Effector memory CD4-positive, alpha-beta T cell (primary cell): ENCODE measurements at places on chromosomes 12 and 14.

DNA sequence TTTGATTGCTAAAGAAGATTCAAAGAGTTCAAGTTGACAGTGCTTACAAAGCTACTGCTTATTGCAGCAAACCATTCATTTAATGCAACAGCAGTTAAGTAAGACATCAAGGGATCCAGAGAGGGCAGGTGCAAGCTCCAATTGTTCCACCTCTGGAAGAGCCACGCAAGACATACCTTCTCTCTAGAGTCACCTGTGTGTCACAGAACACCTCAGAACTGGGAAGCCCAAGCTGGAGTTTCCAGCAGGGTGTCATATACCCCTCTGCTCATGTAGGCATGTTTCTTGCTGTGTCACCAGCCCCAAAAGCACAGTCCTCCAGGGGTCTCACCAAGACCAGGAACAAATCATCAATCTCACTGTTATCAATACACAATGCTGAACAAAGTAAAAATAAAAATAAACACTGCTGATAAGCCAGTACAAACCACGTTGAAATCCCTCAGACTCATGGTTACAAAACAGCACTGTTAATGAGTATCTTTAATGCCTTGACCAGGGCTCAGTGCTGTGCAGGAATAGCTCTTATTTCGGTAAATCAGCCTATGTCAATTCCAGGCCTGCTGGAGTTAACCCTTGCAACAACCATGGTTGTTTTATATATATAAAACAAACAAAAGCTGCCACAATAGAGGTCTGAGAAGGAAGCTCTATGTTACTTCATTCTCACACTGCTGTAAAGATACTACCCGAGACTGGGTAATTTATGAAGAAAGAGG, 37.4 kb upstream of the BATF start:
- no peak for DNase-seq

GRCh38 chr14:75628816-75629215, 31.9 kb downstream of the ERG28 start:
- no peak for DNase-seq

DNA sequence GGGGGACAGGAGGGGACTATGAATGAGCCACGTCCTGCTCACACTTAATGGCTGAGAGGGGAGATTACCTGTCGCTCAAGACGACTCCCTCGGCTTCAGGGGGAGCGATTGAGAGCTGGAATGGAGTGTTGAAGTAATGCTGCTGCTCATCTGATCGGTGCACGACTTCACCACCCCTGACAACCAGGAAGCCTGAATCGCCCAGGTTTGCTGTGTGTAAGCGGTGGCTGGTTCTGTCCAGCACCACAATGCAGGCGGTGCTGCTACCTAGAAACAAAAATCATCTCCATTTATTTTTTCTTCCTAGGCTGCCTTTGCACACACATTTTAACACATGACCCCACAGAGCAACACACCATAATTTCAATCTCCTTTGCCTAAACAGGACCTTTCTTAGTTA, 37.3 kb downstream of the PPTC7 start:
- DNase-seq = no peak

- DNase-seq = no peak
Observed at GRCh38 chr12:8831116-8831515, 8.7 kb downstream of the A2ML1 start.

DNA sequence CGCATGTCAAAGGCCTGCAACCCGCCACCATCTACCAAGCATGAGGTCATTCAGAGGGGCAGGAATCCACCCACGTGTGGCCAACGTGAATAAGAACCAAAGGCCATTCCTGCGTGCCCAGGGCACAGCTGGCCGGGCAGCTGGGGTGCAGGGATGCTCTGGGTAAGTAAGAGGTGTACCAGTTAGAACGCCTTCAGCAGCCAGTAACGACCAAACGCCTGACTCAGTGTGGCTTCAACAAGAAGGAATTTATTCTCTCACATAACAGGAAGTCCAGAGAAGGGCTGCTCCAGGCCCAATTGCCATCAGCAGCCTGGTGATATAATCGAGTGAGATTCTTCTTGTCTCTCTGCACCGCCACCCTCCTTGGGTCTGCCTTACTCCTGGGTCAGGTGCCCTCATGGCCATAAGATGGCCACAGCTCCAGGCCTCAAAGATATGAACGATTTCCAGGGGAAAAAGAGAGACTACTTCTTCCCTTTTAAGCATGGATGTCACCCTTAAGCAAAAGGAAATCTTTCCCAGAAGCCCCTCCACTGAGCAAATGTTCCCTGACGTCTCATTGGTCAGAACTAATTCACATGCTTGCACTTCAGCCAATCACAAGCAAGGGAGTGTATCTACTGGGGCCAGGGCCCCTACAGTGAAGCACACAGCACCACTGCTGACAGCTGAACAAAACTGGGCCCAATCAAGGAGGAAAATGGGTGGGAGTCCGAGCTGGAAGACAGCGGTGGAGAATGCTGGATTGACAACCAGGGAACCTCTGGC, 7.3 kb downstream of the TTC7B start:
- DNase-seq = no peak

- no peak for DNase-seq
Observed at GRCh38 chr12:109160433-109160832, 44.0 kb downstream of the ACACB start.

- no peak for DNase-seq
Observed at GRCh38 chr12:89939522-89940215, 231.0 kb upstream of the ATP2B1 start.

- no peak for DNase-seq
Observed at GRCh38 chr12:14873440-14874185, 12.0 kb downstream of the MGP start.

GRCh38 chr12:46478123-46478522, 105.5 kb upstream of the SLC38A2 start:
- DNase-seq = no peak

- no peak for DNase-seq
Observed at GRCh38 chr14:55066223-55066622, 14.8 kb downstream of the MAPK1IP1L start.

DNA sequence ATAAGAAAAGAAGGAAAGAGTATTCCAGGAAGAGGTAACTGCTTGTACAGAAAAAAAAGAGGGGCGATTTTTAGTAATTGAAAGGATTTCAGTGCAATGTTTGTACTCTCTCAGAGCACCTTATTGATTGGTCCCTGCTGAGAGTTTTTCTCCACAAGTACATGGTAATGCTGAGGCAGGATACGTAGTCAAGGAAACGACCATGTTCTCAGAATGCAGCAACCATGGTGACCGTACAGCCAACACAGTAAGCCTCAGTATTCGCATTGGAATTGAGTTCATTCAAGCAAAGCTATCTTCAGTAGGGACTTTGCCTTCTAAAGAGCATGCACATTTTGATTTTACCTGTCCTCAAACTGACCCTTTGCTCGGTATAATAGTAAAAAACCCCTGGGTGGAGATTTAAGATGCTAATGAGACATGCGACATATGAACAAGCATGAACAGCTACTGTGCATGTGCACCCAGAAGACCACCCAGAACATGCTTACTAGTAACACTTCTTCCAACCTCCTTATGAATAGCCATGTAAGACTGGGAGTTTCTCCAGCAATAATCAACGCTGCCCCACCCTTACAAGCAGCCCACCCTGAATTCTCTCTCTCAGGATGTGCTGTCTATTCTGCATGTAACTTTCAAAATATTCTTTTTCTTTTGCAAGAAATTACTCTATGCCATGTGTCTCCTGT, 6.2 kb upstream of the SLC41A2 start:
- DNase-seq = no peak

GRCh38 chr12:111870706-111871105, 28.7 kb downstream of the MAPKAPK5 start:
- DNase-seq = no peak

GRCh38 chr14:37874429-37875109, 279.1 kb downstream of the TTC6 start:
- peak; percentile 57 for DNase-seq

DNA sequence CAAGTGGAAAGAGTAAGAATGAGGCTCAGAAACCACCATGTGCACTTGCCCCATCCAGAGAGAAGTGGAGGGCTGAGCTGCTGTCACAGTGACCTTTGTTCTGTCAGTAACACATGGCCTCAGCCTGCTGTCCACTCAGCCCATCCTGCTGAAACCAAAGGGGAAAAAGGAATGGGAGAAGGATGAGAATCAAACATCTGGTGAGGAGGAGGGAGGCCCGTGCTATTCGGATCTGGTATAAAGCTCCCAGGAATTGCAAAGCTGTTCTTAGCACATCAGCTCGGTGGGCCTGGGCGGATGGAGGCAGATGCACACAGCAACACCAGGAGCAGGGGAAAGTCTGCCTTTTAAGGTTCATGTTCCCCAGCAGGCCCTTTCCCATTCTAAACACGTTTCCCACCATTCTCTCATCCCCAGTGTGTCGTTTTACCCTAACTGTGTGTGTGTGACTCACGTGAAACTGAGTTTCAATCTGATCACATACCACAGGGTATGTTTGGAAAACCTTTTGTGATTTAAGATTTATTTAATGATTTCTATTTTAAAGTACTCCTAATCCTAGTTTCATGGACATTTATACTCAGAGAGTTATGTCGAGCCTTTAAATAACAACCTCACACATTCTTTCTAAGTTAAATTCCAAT, 36.8 kb downstream of the RTRAF start:
- no peak for DNase-seq

DNA sequence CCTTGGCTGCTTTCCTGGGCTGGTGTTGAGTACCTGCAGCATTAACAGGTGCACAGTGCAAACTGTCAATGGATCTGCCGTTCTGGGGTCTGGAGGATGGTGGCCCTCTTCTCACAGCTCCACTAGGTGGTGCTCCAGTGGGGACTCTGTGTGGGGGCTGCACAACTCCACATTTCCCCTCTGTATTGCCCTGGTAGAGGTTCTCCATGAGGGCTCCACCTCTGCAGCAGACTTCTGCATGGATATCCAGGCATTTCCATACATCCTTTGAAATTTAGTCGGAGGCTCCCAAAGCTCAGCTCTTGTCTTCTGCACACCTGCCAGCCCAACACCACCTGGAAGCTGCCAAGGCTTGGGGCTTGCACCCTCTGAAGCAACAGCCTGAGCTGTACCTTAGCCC, 198.6 kb downstream of the GXYLT1 start:
- DNase-seq = no peak

GRCh38 chr14:86799244-86799647, 1193.7 kb downstream of the GALC start:
- DNase-seq = no peak

GRCh38 chr14:104689109-104689880, at the start of gene INF2:
TSS of gene INF2 (plus strand) at chr14:104689618. CDS start at chr14:104701366, 11,748 bp downstream.
- DNase-seq = peak; percentile 33

DNA sequence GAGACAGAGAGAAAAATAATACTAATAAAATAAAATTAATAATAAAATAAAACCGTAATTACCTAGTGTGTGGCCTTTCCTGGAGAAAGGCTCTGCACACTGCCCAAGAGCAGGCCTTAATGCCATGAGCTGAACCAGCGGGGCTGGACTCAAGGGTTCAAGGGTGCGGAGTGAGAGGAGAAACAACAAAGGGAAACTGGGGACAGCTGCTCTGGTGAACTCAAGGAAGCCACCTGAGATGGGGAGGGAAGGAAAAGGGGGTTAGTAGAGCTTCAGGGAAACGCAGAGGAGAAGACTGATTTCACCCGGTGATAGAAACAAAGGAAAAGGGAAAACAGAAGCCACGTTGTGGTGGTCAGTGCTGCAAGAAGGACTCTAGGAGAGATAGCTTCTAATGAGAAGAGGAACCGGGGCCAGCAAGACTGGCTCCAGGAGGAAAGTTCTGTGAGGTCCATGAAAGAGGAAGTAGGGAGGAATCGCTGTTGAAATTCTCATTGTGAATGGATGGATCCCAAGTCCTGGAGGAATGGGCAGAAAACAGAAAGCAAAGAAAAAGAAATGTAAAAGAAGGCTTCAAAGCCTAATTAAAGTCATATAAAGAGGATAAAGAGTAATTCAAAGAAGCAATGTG, 48.3 kb upstream of the BCL2L14 start:
- no peak for DNase-seq

DNA sequence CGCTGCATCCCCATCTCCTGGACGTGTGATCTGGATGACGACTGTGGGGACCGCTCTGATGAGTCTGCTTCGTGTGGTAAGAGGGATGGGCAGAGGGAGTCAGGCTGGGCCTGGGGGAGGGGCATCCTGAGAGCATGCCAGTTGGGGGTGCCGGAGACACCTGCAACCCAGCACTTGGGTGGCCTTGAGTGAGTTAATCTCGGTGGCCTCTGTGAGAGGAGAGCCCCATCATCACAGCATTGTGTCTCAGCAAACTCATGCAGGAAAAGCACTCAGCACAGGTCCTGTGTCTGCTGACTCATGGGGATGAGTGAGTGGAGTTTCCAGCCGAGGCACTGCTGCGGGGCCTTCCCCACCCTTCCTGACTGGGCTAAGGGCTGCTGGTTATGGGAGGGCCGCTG, 19.6 kb upstream of the LRP1-AS start:
- no peak for DNase-seq

- no peak for DNase-seq
Observed at GRCh38 chr14:22112004-22112403, 438.4 kb upstream of the OR4E1 start.

DNA sequence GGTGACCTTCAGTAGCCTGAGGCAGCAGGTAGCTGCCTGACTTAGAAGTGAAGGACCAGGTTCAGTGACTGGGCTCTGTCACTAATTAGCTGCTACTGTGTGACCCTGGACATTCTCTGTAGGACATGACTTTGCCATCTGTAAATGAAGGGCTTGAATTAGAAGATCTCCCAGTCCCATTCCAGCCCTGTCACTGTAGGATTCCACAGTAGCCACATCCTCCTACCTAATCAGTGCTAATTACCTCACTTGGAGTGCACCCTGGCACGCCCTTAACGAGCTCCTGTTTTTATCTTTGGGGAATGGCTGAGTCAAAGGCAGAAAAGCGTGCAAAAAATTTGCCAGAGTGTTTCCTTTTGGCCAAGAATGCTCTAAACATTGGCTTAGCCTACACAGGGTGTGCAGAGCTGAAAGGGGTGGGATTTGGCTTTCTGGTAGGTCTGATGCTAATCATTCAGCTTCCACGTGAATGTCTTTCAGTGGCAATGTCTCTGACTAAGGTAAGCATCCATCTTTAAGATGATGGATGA, 6.8 kb downstream of the NTF3 start:
- DNase-seq = no peak

DNA sequence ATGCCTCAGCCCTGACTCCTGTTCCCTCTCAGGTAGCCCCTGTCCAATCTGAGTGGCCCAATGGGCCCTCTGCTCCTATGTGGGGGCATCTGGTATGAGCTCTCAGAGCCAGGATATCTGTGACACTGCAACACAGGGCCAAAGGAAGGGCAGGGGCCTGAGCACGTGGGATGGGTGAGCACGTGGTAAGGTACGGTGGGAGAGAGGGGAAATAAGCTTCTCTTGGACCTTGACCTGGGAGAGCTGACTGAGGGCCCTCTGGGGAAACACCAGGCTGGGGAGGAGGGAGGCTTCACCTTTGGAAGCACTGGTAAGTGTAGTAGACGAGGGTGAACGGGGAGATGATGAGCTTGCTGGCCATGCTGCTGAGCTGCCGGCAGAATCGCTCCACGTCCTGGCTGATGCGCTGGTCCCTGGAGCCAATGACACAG, 6.7 kb downstream of the ABCD4 start:
- DNase-seq = no peak

DNA sequence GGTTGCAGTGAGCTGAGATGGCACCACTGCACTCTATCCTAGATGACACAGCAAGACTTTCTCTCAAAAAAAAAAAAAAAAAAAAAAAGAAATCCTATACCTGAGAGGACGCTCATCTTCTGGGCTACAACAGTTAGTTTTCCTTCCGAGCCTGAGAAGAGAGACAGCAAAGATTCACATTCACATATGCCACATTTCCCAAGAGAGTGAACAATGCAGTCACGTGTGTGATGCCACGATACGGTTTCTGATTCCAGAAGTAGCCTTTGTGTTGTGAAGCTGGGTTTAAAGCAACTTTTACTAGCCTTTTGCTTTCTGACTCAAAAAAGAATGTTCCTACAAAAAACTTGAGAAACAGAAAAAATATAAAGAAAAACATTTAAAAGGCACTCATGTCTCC, 19.5 kb downstream of the GCN1 start:
- no peak for DNase-seq
